ENCODE measurements at places on chromosomes 1 and 21.

DNA sequence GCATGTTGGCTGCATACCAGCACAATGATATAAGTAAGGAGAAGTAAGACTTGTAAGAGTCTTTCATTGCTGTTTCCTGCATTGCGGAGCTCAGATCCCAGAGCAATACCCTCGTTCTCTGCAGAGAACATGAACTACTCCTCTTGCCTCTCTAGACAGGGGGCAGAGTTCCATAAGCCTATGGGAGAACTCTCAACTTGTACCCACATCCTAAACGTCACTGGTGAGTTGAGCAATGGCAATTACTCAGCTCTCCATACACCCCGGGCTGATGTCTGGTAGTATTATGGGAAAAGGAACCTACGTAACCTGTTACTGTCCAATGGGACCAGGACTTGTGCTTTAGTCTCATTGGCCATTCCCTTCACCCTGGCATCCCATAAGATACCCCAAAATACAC is 27.3 kb upstream of the ZNF496 start:
- DNase-seq = no peak

DNA sequence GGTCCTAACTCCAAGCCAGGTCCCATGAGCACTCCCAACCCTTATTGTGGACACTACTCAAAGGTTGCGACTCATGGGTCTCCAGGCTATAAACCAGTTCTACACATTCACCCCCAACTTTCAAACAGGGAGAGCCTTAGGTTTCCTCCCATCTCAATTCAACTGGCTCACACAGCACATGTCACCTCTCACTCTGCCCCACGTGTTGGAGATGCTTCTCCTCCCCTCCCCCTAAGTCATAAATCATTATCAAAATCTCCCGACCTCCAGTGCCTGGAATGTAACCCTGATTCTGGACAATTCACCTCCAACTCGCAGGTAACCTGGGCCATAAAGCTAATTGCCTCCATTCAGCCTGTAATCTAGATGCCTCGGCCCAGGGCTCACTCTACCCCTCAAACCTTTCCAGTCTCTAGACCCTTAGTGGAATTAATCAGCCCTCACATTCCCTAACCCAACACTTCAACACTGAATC is 595 bp downstream of the AK2 start:
- no peak for DNase-seq

- DNase-seq = no peak
Measured at GRCh38 chr1:177190308-177190970, 19.7 kb downstream of the BRINP2 start.

DNA sequence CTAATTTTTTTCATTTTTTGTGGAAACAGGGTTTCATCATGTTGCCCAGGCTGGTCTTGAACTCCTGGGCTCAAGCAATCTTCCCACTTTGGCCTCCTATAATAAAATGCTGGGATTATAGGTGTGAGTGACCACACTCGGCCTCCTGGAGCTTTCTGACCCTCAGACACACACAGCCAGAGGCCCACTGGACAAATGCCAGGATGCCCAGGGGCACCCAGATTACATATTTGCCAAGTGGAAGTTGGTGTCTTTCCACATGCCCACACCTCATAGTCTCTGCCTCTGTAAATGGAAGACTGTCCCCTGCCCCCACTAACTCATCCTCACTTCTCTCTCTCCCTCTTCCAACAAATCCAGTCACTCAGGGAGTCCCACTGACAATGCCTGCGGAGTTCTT is 63.4 kb upstream of the LRP8 start:
- no peak for DNase-seq

DNA sequence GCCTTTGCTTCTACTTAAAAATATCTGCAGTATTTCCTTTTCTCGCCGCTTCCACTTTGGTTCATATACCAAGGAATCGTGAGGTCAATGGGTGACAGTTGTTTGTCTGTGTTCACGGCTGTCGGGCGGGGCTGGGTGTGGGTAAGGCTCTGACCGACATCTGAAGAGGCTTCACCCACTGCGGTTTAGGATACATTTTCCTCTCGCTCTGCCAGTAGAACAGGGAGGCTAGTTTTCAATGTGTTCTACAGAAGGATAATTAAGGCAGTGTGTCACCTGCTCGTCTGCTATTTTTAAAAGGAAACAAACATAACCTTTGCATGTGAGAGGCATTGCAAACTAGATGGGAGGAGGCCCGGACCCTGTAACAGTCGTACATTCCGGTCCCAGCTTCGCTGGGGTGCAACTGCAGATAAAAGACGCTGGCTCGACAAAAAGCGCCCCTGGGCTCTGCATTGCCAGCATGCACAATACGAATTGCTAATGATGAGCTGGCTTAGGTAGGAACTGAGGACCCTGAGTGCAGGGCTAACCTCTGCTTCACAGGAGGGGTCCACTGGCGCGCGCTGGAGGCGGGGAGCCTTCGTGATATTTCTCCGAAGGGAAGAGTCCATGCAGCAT is 8.5 kb upstream of the ERG start:
- DNase-seq = no peak

DNA sequence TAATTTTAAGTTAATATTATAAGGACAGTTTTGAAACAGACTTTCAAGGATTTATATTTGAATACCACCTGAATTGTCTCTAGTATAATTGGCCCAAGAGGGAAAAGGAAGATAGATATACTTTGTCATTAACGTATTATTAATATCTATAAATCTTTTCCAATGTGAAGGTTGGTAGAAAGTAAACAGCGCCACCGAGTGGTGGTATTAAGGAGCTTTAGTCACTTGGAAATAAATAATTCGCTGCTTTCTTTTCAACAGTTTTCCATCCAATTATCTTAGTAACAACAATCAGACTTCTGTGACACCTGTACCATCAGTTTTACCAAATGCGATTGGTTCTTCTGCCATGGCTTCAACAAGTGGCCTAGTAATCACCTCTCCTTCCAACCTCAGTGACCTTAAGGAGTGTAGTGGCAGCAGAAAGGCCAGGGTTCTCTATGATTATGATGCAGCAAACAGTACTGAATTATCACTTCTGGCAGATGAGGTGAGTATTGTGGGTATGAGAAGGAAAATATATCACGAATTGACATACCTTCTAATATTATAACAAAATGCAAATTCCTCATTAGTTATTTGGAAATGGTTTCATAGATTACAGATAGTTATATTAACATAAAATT is 37.7 kb downstream of the SH3GLB1 start:
- peak; percentile 12 for DNase-seq

DNA sequence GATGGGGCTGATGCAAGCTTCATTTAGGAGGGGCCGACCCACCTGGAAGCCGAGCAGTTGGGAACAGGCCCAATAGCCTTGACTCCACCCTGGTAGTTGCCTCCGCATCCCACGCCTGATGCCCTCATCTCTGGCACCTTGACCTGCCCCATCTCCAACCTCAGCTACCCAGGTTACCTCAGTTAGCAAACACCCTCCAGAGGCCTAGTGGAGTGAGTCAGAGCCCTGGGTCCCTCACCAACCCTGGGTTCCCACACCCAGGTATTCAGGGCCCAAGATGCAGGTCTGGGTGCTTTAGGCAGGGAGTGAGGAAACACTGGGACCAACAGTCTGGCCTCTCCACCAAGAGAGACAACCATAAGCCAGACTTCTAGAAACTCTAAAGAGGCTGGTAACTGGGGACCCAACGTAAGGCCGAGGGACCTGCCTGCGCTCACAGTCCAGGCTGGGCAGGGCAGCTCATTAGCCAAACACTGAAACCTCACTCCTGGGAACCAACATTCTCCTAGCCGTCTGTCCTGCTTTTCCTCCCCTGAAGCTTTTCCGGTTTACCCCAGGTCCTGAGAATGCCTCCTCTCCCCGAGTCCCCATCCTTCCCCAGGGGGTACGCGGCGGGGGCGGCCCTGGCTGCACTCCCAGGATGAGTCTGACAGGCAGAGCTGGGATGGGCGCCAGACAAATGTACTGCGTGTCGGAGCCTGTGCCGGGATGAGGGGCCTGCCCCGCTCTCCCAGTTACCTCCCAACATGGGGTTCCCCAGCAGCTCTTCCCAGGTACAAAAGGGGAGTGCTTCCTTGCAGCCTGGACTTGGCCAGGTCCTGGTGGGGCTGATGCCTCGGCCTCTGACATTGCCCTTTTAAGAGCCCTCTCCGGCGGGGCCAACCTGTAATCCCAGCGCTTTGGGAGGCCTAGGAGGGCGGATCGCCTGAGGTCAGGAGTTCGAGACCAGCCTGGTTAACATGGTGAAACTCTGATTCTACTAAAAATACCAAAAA is 8.9 kb upstream of the CELSR2 start:
- DNase-seq = no peak

GRCh38 chr1:205665201-205666045 is 14.9 kb downstream of the SLC45A3 start:
- no peak for DNase-seq

- no peak for DNase-seq
Measured at GRCh38 chr1:174974711-174975119, 25.0 kb upstream of the CACYBP start.

GRCh38 chr1:37691497-37692077 is 729 bp upstream of the CDCA8 start:
- no peak for DNase-seq

GRCh38 chr1:94019327-94019726 is 101.6 kb downstream of the ABCA4 start:
- no peak for DNase-seq

DNA sequence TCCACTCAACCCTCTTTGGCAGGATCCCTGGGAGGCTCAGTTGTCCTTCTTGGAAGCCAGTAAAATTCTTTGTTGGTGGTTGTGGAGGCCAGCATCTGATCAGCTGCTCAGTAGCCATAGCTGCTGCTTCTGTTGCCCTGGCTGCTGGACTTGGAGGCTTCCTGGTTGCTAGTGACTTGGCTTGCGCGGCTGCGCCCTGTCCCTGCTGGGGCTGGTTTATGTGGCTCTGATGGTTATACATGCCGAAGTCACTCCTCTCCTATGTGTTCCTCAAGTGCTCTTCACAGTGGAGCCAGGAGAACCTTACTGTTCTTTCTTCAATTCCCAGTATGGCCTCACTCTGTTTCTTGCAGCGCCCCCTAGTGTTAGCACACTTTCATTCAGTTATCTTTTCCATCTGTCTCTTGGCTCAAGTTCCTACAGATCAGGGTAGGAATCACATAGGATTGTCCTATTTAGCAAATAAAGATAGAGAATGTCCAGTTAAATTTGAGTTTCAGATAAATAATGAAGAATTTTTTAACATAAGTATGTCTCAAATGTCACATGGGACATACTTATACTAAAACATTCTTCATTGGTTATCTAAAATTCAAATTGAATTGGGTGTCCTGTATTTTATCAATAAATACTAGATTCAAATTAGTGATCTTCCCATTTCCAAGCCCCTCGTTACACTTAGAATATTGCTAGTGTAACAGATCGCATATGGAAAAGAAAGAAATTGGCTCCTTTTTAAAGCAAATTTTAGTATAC is 176.5 kb downstream of the TGFB2 start:
- DNase-seq = peak; percentile 34

- no peak for DNase-seq
Measured at GRCh38 chr1:231940116-231940515, 313.5 kb downstream of the DISC1 start.

DNA sequence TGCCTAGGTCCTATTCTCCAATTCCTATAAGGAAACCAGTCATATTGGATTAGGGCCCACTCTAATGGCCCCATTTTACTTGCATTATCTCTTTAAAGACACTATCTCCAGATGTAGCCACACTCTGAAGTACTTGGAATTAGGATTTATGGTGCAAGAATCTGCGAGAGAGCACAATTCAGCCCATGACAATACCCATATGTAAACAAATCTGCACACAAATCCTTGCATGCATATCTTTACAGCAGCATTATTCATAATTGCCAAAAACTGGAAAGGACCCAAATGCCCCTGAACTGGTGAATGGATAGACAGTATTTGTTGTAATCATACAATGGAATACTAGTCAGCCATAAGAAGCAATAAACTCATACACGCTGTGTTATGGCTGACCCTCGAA is 229.8 kb upstream of the ADAMTS5 start:
- no peak for DNase-seq

- DNase-seq = no peak
Measured at GRCh38 chr1:205962821-205963221, 19.6 kb upstream of the SLC26A9 start.

- DNase-seq = no peak
Measured at GRCh38 chr21:31576428-31576827, 83.1 kb upstream of the SOD1 start.

DNA sequence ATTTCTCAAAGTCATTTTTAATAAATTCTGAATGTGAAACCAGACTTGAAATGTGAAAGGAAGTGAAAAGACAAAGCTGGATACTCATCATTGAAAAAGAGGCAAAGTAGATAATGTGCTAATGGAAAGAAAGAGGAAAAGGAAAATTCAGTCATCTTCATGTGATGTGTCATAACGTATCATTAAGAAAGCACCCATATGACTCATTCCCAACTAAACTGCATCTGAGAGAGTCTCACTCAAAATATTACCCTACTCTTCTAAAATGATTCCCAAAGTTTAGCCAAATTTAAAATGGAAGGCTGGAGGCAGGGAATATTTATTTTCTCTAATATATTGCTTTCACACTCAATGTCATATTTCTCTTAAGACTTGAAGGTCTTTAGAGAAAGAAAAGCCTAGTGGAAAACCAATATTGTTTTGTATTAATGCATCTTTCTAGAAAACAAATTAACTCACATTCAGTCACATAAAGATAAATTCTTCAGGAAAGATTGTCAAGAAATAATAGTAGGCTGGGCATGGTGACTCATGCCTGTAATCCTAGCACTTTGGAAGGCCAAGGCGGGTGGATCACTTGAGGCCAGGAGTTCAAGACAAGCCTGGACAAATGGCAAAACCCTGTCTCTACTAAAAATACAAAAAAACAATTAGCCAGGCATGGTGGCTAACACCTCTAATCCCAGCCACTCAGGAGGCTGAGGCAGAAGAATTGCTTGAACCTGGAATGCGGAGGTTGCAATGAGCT is 129.9 kb downstream of the SLC30A10 start:
- no peak for DNase-seq

- peak; percentile 40 for DNase-seq
Measured at GRCh38 chr1:61741711-61742619, at the start of gene PATJ. TSS of gene PATJ (plus strand) at chr1:61742480. CDS start at chr1:61762893, 20,413 bp downstream.

DNA sequence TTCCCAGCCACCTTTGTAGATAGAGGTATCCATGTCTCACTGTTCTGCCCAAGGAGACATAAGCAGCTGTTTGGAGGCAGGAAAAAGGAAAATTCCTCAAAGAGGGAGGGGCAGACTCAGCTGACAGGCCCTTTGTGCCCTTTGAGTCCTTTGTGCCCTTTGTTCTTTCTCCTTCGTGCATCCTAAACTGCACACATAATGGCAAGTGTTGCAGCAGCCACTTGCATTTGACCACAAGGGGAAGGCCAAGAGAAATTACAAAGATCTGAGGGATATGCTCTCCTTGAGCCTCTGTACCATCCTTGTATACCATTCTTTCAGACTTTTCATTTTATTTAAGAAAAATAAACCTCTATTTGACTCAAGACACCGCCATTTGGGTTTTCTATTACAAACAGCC is 71.8 kb upstream of the PKN2 start:
- DNase-seq = no peak

- DNase-seq = no peak
Measured at GRCh38 chr1:85062425-85063026, 14.2 kb upstream of the MCOLN3 start.

GRCh38 chr1:211515090-211516023 is 23.4 kb upstream of the RD3 start:
- peak; percentile 84 for DNase-seq

- DNase-seq = no peak
Measured at GRCh38 chr1:236000781-236001180, 64.1 kb downstream of the NID1 start.

All from stimulated activated CD4-positive, alpha-beta T cell treated with anti-CD3 and anti-CD28 coated beads, Interleukin-1b, Interleukin-23, amount 100 ng/mL, for 4 hours (primary cell).